ENCODE measurements at places on chromosomes 3 and 15.
A peak's percentile ranks its signal among the peaks of the same experiment; 100 is the strongest.

DNA sequence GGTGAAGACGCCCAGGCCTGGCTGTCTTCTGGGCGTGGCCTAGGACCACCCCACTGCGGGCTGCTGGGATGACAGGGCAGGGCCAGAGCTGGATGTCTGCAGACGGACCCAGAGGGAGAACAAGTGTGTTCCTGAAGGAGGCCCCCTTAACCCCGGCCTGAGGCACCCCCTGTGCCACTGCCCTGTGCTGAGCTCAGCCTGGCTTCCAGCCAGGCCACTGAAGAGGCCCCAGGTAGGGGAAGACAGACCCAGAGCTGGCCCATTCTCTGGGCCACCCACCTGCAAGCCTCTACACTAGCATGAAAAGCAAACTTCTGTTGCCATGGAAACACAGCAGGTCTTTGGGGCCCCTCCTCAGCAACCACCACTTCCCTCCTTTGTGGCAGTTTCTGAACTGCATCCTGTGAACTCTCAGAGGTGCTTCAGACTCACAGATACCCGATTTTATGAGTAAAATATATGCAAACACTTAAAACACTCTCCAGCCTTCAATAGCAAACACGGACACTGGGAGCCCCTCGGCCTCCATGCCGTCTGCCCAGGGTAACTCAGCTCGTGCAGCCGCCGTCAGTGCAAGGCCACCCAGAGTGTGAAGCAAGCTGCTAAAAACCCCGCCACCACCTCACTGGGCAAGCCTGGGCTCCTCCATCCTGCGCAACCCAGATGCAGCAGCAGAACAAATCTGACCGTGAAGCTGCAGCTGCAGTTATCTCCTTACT lies 42.5 kb downstream of the CMTM6 start:
- DNase-seq, result peak; percentile 38

DNA sequence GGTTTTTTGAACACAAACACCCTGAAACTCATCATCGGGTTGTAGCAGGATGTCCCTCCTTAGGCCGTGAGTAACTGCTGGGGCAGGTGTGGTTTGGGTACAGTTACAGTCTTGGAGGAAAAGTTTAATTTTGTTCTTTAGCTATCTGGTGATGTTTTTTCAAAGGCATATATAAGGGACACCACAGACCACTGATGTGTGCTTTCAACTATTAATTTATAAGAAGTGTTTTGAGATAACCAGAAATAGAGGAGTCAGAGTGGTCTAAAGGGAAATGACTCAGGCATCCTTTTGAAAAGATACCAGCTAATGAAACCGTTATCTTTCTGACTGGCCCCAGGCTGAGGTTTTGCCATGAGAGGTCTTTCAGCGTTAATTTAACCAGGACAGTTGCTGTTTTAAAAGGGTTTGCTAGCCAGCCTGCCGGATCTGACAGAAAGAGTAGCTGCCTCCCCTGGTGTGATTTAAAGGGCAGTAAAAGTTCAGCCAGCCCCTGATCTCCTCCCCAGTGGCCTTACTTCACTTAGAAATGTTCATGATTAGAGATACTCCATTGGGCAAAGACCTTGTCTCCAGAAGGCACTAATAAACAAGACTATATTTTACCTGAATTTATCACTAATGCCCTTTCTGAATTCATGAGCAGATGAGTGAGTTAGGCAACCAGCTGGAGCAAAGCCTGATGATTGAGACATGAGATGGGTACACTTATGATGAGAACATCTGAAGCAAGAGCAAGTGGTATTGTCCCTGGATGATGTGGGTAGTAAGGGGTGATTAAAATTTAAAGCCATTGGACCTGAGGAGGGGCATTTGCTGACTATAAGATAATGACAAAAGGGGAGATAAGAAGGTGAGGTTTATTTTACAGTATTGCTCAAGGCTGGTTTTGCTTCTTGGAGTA lies 482.5 kb upstream of the TBL1XR1 start:
- DNase-seq, result no peak

DNA sequence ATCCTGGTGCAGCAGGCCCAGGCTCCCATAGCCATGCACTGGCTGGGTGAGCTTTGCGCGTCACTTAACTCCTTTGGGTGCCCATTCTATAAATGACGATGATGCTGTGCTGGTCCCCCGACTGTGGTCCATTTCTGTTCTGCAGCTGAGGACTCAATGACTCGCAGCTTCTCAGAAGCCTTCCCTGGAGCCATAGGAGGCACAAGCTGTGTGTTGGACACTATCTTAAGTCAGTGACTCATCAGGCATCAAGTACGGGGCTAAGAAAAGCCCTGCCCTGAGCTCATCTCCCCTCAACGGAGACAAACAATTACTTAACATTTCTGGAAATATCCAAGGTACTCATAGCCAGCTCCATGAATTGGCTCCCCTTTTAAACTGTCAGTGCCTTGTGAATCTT lies 13.8 kb upstream of the MUSTN1 start:
- no peak for DNase-seq

DNA sequence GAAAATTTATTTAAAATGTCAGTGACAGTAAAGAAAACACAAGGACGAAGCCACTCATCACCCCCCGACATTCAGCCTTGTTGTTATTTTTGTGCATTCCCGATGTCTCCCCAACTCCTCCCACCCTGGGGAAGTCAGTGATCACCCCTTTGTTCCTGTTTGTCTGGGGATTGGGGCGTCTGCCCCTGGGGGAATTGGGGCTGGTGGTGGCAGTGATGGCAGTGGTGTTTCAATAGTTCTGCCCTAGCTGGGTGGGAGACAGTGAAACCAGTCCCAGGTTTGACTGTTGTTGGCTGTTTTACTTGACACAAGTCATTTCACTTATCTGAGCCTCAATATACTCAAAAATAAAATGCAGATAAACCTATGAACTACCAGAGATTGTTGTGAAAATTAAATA lies 33.5 kb downstream of the IRAK2 start:
- no peak for DNase-seq

DNA sequence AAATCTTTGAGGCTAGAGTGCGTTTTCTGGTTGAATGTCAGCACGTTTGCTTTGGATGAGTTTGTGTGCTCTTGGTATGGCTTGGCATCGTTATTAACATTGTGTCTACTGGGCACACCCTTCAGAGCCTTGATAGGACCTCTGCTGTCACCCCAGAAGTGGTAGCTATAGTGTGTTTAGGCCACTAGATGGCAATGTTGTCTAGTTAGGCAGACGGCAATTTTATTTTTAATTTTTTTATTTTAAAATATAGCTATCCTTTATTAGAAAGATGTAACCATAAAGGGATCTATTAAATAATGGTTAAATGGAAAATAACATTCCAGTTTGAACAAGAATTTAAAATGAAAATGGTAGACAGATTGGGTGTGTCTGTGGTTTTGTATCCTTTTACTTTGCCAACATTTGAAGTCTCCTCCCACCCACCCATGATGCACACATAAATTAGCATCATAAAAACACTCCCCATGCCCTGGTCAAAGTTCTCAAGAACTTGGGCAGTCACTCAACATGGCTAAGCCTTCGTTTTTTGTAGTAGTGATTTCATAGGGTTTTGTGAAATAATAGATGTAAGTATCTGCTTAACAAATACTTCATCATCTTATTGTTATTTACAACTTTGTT lies 200.7 kb downstream of the KCNH8 start:
- DNase-seq, result no peak

DNA sequence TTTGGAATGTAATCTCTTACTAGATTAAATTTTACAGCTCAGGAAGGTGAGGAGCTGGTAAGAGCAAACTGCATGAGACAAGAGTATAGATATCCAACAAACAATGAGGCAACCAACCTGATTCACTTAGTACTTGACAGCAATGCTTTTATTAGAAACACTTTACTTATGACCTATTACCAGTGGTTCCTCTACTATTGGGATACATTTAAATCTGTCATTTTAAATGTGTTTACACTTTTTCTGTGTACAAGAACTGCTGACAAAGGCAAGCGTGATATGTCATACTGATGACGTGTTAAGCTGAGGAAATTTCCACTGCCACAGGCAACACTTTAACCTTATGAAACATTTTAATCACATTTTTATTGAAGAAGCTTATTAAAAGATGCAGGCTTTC lies 1043.3 kb downstream of the FHIT start:
- DNase-seq, result no peak

GRCh38 chr3:53813229-53813628 lies 33.0 kb downstream of the CHDH start:
- DNase-seq, result no peak

DNA sequence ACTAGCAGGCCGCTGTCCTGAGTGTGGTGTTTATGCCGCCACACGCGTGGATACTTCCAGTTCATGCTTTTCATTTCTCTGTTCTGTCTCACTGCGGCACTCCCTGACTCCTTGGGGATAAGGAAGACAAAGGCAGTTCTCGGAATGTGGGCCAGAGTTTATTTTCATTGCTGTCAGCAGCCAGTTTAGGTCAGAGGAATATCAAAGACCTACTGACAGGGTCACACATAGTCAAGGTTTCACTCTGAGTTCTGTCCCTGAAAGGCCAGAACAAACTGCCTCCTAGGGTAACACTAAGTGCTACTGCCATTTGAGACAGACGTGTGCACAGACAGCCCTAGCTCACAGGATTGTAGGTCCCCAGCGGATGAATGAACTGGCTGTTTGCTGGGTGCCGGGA lies 27.3 kb upstream of the SPTBN5 start:
- DNase-seq, result no peak
